Foreskin keratinocyte (primary cell): ENCODE measurements at places on chromosomes 1 and 21. TPM values are rescaled to one million over a fixed set of nuclear protein-coding genes. Genes with fewer than 3 reads are reported as not detected.

Gene COL6A2
- polyA plus RNA-seq, result 0.06 and 0.13 TPM in 2 replicates

Gene ATP6V1G3
- polyA plus RNA-seq, result not detected in 2 replicates

Gene CSMD2
- 1.1 and 1.4 TPM in 2 replicates for polyA plus RNA-seq

Gene SLC1A7
- not detected in 2 replicates for polyA plus RNA-seq

Gene THEMIS2
- polyA plus RNA-seq, result 1.5 and 1.9 TPM in 2 replicates

Gene KIAA0040
- 34.5 and 35.5 TPM in 2 replicates for polyA plus RNA-seq

Gene ANGPTL1
- not detected in 2 replicates for polyA plus RNA-seq

Gene PRAMEF7
- not detected in 2 replicates for polyA plus RNA-seq

Gene CFHR3
- not detected in 2 replicates for polyA plus RNA-seq

Gene MTMR11
- polyA plus RNA-seq, result 8.4 and 8.6 TPM in 2 replicates

Gene C1QTNF12
- 0.75 and 1.1 TPM in 2 replicates for polyA plus RNA-seq

Gene UBL4B
- not detected in 2 replicates for polyA plus RNA-seq

Gene CLCA1
- not detected in 2 replicates for polyA plus RNA-seq
